ENCODE measurements at places on chromosomes 4 and X.

- no peak for DNase-seq
These were observed 65.8 kb downstream of the SPIN4 start for GRCh38 chrX:63285375-63285774.

- DNase-seq, result no peak
These were observed 30.7 kb upstream of the SPON2 start for GRCh38 chr4:1203026-1203616.

- DNase-seq, result no peak
These were observed 94.5 kb downstream of the ANXA3 start for GRCh38 chr4:78645853-78646757.

GRCh38 chr4:145480257-145480656 lies 1.4 kb upstream of the SMAD1 start:
- DNase-seq, result no peak

GRCh38 chrX:26851981-26852380 lies 611.2 kb downstream of the PPP4R3C start:
- no peak for DNase-seq

DNA sequence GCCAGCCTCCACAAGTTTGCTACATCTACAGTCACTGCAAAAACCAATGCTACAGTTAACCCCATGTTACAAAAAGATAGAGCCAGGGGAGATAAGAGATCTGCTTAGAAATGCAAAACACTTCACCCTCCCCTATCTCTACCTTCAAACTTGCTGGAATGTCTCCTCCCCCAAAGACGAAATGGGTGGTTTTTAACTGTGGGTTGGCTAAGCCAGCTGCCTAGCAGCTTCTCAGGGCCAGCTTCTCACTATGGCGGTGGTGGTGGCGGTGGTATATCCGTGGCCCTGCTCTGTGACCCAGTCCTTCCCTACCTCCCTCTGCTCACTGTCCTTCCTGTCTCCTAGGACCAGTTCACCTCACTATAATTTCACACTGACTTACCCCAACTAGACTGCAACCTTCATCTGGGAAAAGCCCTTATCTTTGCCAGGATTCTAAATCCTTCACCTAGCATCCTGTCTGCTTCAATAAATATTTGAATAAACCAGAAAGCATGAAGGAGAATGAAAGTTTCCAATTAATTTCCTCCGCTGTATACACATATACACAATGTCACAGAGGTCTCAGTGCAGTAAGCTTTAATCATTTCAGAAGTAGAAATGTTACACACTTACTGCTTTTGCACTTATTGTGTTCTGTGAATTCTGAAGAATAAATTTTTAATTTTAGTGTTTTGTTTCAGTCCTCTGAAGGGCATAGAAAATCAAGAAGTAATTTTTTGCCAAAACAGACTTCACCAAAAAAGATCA lies 46.3 kb downstream of the SH3KBP1 start:
- DNase-seq, result no peak

GRCh38 chr4:56703378-56703777 lies 22.3 kb upstream of the HOPX start:
- no peak for DNase-seq

GRCh38 chr4:134773497-134774000 lies 572.0 kb upstream of the PABPC4L start:
- no peak for DNase-seq

DNA sequence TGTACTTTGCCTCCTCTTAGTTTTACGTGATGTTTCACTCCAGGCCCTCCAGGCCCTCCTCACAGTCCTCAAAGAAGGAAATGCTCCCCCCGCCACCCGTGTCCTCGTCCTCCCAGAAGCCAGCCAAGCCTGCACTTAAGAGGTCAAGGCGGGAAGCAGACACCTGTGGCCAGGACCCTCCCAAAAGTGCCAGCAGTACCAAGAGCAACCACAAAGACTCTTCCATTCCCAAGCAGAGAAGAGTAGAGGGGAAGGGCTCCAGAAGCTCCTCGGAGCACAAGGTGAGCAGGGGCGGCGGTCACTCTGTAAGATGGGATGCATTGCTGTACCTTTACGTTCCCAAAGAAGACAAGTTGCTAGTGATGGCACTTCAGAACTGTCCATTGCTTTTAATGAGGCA lies 94.4 kb downstream of the KLHL8 start:
- no peak for DNase-seq

DNA sequence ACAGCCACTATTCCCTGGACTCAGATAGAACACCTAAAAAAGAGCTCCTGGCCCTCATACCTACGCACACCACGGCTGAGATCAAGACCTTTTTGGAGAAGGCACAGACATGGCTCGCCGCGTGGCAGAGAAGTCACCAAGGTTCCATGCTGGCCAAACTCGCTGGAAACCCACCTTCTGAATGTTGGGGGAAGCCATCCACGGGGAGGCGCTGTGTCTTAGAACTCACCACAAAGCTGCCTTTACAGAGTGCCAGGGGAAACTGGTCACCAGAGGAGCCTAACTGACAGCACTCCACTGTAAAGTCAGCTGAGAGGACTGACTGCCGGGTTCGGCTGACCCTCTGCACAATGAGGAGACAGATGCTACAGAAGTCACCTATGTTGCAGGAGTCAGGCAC lies 97.9 kb downstream of the NEUROG2 start:
- DNase-seq, result no peak

GRCh38 chr4:147822128-147822527 lies 90.2 kb downstream of the ARHGAP10 start:
- DNase-seq, result no peak

DNA sequence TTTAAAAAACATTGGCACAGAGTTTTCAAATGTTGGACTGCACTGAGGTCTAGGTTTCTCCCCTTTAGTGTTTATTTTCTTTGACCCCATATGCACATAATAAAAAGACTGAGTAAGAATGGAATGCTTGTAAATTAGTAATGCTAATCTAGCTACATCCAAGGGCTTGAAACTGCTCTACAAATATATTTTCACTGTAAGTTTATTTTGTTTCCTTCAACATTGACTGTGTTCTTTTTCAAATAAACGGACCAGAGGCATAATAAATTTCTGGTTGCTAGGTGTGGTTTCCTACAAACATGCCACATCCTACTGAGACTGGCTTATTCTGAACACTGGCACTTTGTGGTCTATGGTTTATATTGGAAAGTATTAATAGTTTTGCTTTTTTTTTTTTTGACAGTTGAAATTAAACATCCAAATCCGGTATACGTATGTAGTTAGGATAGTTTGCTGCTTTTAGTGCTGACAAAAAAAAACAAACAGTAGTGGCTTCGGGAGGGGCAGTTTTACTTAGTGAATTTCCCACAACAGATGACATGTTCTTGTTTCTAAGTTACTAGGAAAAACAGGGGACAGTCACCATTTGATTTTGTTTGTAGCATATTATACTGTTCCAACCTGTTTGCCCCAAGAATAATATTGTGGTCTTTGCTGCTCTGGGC lies 13.2 kb downstream of the CA5B start:
- DNase-seq, result no peak

GRCh38 chr4:54717694-54718093 lies 59.9 kb downstream of the KIT start:
- no peak for DNase-seq

DNA sequence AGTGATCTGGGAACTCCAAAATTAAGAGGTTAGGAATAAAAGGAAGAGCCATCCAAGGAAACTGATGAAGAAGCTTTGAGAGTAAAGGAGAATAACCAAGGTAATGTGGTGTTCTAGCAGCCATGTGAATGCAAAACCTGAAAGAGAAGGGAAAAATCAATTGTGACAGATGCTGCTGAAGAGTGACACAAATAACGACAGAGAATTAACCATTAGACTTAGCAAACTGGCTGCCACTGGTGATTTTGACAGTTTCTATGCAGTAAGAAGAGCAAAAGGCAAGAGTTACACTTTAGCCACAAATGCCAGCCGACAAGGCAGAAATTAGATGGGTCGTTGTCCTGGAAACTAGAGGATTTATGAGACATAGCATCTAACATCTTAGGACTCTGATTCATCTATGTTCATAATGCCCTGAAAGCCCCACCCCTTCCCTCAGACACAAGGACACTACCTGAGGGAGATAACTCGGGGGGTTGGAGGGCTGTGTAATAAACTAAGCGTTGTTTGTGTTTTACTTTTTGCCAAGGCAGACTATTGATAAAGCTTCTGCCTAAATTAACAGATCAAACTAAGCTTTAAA lies 13.0 kb upstream of the TMEM144 start:
- no peak for DNase-seq

DNA sequence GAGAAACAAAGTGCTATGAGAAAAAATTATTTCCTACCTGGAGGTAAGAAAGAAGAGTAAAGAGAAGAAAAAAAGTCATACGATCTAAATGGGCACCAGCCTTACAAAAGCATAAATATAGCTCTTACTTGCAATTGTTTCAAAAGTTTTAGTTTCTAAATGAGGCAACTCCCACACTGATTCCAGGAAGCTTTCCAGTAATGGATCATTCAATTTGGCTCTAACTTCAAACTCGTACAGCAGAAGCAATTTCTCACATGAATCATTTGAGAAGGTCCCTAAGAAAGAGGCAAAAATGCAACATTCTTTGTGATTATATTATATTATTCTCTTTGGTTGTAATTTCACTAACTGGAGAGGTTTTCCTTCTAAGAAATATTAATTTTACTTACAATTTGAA lies 109.9 kb downstream of the DLG3 start:
- DNase-seq, result no peak

GRCh38 chr4:43132010-43132582 lies 239.6 kb downstream of the GRXCR1 start:
- peak; percentile 28 for DNase-seq

DNA sequence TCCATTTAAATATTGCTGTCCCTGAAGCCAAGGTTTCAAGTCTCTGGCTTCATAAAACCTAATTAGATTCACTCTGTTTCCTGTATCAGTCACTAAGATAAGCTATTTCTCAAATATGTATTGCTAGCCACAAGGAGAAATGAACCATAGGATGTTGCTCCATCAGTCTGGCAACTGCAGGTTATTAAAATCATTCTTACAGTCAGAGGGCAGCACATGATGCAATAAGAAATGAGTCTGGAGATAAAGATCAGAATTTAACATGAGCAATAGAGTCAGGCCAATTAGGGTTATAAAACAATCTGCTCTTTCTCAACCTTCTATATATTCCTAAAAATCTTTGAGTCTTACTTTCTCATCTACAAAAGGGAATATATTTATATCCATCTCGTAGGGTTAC lies 7.2 kb downstream of the PRKG2 start:
- no peak for DNase-seq

DNA sequence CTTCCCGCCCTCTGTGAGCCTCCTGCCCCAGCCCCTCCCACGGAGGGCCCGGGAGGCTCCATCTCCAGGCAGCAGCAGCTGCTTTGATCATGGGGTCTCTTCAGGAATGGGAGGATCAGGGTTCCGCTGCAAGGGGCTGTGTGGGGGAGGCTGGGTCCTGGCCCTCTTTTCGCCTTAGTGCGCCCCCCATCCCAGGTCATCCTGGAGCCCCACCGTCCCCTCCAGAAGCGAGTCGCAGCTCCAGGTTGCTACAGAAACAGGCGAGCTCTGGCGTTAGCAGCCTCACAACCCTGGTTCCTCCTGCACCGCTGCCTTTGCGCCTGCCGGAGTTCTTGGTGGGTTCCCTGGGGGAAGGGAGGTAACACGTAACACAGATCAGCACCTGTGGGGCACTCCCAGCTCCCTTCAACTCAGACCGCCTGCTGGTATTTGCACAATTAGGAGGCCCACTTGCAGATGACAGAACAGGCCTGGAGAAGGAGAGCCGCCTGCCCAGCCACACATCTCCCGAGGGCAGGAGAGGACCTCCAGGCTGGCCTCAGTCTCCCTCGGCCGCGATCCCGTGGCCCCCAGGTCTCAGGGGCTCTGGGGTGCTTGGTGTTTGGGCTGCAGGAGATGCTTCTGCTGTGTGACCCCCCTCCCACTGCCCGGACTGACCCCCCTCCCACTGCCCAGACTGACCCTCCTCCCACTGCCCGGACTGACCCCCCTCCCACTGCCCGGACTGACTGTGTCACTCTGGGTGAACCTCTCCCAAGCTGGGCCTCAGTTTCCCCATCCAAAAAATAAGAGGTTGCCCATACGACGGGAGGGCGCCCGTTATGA lies 64.2 kb upstream of the ADRA2C start:
- DNase-seq, result no peak

DNA sequence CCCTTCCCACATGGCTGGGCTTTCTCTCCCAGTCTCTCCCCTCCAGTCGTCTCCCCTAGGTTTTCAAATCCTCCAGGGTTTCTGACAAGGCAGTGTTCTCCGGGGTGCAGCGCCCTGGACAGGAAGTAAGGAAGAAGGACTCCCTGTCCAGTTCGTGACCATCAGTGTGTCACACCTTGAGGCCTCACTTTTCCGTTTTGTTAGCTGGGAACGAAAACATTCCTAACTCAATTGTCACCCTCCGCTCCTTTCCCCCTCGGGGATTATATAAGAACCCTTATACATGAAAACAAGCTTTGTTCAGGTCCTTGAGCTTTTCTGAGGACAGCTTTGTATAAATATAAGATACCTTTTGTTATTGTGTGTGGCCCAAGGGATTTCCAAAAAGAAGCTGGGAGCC lies 92.1 kb downstream of the KDR start:
- DNase-seq, result no peak

DNA sequence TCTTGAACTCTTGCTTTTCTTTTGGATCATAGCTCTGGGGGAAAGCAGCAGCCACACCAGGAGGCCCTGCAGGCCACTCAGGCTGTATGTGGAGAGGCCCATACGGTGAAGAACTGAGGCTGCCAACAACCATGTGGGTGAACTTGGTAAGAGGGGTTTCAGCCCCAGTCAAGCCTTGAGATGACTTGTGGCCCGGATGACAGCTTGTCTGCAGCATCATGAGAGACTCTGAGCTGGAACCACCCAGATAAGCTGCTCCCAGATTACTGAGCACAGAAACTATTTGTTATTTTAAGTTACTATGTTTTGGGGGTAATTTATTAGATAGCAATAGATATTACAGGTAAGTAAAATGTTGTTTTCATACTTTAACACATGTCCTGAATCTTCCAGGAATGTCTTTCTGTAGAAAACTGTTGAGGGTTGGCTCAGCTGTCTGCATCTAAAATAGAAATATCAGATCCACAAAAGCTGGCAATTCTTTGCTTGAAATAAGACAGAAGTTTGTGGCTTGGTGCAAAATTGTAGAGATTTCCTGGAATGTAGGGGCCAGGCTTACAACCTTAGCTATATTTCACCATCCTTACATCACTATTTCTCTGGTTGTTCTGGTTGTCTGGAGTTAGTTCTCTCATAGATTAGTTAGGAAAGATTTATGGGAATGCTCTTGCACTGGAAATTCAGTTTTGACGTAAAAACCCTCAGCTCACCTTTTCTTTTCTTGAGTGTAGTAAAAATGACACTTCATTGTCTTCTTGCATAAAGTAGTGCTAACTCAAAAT lies 272.1 kb downstream of the RAPGEF2 start:
- no peak for DNase-seq

DNA sequence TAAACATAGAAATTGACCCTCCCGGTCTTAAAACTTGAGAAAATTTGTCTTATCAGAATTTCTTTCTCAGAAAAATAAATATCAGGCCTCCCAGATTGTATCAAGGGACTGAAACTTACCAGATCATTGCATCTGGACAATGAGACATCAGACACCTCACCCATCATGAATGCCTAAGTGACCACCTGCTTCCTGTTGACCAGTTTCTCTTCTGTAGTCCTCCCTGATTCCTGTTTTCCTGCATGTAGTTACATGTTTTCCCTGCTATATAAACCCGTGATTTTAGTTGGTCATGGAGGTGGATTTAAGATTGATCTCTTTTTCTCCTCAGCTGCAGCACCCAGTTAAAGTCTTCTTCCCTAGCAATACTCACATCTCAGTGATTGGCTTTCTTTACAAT lies 548.1 kb downstream of the PPP4R3C start:
- DNase-seq, result no peak

Measured in stimulated activated CD4-positive, alpha-beta T cell treated with anti-CD3 and anti-CD28 coated beads, Interleukin-4, amount 100 ng/mL, for 1 hour (primary cell).